ENCODE measurements at places on chromosomes 6 and 20.

- no peak for DNase-seq
Measured at GRCh38 chr20:22523499-22524392, 60.6 kb downstream of the FOXA2 start.

- DNase-seq = no peak
Measured at GRCh38 chr20:32231245-32231644, 23.6 kb downstream of the POFUT1 start.

DNA sequence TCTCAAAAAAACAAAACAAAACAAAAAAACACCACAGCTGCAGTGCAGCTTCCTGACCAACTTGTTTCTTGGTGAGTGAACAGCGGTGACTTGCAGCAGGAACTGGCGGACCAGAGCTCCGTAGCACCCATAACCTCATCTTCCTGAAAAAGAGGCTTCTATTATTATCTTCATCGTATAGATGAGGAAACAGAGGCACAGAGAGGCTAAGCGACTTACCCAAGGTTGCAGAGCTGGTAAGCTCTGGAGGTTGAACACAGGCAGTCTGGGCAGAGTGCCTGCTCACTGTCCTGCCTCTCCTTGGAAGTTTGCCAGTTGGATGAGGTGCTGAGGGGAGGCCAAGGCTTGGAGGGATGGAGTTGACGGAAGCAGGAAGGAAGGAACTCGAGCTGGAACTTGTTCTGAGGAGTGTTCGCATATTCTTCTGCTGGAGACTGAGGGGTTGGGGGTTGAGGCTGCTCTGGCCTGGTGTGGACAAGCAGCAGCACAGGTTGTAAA, 47.9 kb upstream of the CCDC167 start:
- no peak for DNase-seq

DNA sequence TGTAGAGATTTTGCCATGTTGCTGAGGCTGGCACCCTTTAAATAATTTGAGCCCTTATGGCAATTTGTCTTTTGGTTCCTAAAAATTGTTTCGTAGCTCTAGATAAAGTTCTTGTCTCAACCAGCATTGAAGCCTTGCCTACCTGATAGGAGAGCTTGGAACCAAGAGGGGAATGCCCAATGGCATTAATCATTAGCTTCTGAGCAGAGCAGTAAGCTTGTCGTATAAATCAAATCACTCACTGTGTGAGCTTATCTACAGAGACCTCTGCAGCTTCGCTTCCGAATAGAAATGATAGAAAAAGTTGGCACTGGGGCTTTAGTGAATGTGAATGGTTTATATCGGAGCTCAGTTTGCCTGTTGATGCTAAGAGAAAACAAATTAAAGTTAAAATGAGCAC, 10.7 kb downstream of the ANKRD6 start:
- DNase-seq = no peak

DNA sequence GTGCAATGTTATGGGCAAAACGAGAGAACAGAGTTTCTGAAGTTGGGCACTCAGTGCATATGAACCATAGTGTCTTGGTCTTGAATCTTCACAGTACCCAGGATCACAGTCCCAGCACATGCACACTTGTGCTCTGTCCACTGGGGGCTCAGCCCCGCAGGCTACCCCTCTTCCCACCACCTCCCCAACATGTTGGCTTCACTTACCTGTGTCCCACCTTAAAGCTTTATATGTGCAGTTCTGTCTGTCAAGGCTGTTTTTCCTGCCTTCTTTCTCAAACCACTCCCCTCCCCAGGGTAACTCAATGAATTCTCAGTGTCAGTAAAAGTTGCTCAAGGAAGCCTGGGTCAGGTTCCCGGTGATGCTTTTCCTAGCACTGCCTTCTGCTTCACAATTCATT, 129.9 kb downstream of the DOK5 start:
- DNase-seq = no peak

GRCh38 chr6:158999154-158999665, 792 bp downstream of the RSPH3 start:
- no peak for DNase-seq

GRCh38 chr6:52712136-52712535, 41.2 kb downstream of the TMEM14A start:
- DNase-seq = no peak

GRCh38 chr6:128892079-128892478, 9.1 kb downstream of the LAMA2 start:
- no peak for DNase-seq

DNA sequence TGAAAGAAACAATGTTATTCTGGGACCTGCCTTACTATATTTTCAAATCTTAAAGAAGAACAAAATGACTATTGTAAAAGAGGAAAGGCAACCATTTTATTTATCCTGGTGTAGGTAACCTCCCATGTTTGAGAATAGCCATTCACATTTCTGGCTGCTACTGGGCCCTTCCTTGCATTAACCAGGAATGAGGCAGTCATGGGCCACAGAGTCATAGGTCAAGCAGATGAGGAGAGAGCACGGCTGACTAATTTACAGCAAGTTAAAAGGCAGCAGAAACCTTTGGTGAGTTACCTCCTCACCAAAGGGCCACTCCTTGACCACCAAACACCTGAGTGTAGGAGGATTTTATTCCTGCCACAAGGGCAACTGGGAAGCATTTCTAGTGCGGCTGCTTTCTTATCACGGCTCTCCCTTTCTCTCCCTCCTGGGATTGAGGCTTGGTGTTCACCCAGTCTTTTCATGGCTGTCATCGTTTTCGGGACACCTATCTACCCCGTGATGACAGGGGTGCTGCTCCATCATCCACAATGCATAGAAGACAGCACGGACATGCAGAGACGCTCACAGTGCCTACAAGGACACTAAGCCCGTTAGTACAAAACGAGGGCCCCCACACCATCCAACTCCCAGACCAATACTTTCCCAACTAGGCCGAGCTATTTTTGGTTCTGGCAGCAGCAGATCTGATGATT, 4.4 kb upstream of the LAMA4 start:
- DNase-seq = no peak

DNA sequence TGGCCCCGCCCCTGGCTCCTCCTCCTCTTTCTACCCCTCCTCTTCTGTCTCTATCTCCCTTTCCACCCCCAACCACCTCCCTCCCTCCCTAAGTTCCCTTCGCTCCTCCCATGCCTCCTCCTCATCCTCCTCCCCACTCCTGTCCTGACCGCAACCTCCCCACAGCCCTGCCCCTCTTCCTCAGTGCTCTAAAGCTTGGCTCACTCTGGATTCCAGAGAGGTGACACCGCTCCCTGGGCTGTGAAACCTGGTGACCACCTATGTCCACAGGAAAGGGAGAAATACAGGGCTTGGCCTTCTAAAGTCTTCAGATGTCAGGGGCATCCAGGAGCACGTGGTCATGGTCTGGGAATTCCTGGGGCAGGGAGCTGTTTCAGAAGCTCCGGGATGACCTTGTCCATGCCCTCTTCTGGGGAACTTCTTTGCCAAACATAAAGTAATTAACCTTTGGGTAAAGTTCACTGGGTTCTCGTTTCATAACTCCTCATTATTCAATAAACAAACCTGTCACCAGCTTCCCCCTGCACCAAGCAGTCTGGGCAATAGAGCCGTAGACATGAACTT, 345 bp upstream of the CST5 start:
- no peak for DNase-seq

DNA sequence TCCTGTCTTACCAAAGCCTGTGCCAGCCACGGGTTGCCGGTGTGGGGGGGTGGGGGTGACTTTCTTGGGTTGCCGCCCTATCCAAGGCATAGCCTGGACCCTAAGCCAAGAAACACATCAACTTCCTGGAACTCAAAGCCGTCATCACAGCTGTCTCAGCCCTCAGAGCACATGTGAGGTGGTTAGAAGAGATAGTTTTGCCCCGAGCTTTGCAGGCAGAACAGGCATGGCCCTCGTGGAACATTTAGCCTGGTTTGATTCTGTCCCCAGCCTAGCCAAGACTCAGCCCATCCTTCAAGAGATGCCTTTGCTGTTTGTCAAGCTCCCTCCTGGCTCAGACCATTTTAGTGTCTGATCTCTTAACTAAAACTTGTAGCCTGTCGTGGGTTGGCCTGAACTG, 64.9 kb downstream of the RREB1 start:
- DNase-seq = no peak

GRCh38 chr6:110528930-110529325, 52.5 kb upstream of the SLC22A16 start:
- DNase-seq = no peak
